ENCODE measurements at places on chromosomes 16 and 17.

- DNase-seq: no peak
Measured at GRCh38 chr17:52738791-52739190, 580.3 kb upstream of the CA10 start.

DNA sequence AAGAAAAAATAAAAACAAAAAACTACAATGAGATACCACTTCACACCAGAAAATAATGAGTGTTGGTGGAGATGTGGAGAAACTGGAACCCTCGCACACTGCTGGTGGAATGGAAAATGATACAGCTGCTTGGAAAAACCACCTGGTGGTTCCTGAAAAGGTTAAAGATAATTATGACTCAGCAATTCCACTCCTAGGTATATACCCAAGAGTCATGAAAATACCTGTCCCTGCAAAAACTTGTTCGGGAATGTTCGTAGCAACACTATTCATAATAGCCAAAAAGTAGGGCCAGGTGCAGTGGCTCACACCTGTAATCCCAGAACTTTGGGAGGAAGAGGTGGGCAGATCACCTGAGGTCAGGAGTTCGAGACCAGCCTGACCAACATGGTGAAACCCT lies 8.1 kb upstream of the ITGAE start:
- DNase-seq: no peak

DNA sequence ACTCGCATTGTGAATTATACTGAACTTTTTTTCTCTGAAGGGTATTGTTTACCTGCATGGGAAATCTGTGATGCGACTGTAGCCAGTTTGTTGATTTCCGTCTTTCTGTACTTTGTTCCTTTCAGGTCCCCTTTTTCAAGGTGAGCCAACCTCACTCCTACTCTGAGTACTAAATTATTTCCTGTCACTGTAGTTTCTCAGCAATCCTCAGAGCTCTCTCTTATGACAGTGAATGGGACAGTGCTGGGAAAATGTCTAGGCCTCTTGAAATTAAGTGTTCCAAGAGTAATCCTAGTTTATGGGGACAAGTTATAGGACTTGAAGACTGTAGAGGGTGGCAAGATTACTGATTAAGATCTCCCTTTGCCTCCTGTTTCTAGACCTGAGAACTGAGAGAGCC lies 167.6 kb downstream of the CNTNAP4 start:
- no peak for DNase-seq

- DNase-seq: no peak
Measured at GRCh38 chr17:44881145-44881544, 18.1 kb downstream of the EFTUD2 start.

DNA sequence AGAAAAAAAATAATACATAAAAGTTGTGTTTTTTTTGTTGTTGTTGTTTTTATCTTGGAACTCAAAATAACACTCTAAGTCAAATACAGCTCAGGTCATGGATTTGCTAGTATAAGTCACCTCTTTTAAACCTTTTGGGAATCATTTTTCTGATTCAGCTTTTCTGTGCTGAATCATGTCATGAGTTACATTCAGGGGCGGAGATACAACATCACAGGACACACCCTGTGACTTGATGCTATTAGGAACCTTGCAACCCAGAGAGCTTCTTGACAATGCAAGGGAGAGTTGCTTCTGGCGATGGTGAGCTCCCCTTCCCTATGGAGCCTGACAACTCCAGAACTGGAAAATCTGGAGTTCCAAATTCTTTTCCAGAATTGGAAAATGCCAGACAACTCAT lies 358.3 kb upstream of the C16orf82 start:
- DNase-seq: no peak

GRCh38 chr17:53844491-53845107 lies 21.9 kb downstream of the KIF2B start:
- DNase-seq: no peak

GRCh38 chr17:48505788-48506187 lies 25.0 kb downstream of the HOXB1 start:
- DNase-seq: no peak

GRCh38 chr16:63442246-63442645 lies 1406.0 kb upstream of the CDH8 start:
- no peak for DNase-seq

DNA sequence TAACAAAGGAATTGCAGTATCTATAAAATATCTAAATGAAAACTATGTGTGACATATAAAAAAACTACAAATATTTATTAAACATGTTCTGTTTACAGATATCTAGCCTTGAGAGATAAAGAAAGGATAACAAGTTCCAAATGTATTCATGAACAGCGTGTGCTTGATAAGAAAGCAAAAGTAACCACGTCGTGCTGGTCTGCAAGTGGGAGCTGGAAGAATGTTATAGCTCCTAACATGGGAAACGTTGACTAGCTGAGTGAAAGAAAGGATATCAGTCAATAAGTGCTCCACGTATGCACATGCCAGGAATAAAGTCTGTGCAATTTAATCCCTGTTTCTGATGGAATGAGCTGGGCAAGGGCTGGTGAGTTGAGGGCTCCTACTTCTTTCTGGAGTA lies 71.2 kb upstream of the CDYL2 start:
- DNase-seq: no peak

DNA sequence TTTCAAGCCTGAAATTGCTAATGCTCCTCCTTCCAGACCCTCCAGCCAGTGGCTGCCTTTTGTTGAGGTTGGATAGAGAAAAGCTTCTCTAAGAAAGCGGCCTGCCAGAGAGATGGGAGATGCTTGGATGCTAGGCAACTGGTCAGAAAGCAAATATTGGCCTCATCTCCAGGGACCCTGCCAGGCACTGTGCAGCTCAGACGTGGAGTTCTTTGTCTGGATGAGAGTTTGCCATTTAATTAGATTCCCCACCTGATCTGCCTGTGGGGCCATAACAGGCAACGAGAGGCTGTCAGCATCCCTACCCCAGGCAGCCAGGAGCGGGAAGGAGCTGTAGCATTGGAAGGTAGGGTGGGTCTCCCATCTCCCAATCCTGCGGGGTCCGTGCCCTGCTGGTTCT lies 52.7 kb downstream of the ASIC2 start:
- DNase-seq: no peak

- DNase-seq: peak; percentile 27
Measured at GRCh38 chr17:74737299-74738050, 419 bp downstream of the RAB37 start.

DNA sequence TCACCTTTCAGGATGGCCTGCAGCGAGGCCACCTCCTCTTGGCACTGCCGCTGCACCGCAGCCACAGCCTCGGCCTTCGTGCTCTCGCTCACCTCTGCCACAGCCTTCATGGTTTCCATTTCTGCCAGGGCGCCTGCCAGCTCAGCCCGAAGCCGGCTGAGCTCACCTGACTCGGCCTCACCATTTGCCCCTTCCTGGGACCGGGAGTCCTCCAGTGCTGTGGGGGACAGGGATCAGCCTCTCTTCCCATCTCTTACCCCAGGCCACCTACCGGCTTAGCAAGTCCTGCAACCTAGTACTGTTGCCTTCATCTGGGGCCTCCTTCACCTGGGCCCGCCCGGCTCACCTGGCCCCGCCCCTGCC lies 658 bp downstream of the RABEP2 start:
- DNase-seq: no peak

DNA sequence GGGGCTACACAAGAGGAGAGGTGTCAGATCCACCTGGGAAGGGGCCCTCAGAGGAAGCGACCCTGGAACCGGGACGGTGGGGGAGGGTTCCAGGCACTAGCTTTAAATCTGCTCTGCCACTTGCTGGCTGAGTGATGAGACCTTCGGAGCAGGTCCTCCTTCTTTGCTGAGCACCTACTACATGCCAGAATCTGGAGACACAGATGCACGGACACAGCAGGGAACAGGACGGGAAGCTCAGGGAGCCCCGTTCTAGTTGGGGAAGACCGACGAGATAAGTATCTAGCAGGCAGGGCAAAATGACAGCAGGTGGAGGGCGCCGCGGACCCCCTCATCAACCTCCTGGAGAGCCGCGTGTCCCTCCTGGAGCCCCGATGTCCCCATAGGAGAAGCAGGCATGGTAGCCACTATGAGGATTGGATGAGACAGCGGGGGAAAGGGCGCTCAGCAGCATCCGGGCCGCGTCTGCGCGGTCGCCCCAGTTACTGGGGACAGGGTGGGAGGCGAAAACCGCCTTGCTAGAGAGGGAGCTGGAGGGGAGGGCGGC lies 27.2 kb downstream of the SBK1 start:
- no peak for DNase-seq

- DNase-seq: no peak
Measured at GRCh38 chr17:66509926-66510325, 207.5 kb downstream of the PRKCA start.

GRCh38 chr17:72485596-72485995 lies 364.8 kb downstream of the SOX9 start:
- no peak for DNase-seq

DNA sequence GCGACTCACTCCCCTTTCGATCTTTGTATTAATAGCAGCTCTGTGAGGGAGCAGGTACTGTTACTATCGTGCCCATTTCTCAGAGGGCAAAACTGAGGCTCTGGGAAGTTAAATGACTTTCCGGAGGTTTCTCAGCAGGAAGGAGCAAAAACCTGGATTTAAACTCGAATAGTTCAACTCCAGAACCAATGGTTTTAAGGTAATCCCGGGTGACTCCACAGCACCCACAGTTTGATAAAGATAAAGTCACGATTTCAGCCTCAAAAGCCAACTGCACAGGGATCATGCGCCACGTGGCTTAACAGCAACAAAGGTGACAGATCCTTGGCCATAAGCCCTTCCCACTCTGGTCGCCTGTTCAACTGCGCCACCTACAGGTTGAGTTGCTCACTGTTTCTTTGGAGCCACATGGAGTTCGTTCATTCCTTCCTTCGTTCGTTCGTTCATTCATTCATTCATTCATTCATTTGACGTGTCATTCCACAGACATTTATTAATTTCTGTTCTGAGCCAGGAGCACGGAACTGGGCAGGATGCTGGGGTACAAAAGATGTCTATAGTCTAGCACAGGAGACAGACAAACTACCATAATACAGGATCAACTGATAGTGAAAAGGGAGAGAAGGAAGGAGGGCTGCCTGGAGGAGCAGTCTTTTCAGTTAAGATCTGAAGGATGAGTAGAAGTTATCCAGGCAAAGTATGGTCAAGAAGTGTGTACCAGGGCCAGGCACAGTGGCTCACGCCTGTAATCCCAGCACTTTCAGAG lies 134.8 kb downstream of the HS3ST2 start:
- DNase-seq: no peak

DNA sequence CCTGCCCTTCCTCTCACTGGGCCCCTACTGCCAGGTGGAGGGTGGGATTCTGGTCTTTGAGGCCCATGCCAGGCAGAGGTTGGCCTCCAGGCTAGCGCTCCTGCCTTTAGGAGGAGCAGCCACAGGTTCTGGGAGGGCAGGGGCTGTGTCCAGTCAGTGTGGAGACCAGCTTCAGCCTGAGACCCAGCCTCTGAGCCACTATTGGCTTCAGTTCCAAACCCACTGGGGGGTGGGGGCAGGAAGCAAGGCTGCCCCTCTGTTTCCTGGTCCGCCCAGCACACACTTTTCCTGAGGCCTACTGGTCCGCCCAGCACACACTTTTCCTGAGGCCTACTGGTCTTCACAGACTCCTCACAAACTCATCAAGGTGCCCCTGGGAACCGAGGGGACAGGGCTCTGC lies 16.4 kb downstream of the SLC5A10 start:
- DNase-seq: no peak

- peak; percentile 6 for DNase-seq
Measured at GRCh38 chr17:42016411-42016831, 818 bp downstream of the DNAJC7 start.

- no peak for DNase-seq
Measured at GRCh38 chr17:48161127-48161905, 53.8 kb downstream of the SNX11 start.

- DNase-seq: no peak
Measured at GRCh38 chr17:38590988-38591758, 14.6 kb downstream of the SRCIN1 start.

DNA sequence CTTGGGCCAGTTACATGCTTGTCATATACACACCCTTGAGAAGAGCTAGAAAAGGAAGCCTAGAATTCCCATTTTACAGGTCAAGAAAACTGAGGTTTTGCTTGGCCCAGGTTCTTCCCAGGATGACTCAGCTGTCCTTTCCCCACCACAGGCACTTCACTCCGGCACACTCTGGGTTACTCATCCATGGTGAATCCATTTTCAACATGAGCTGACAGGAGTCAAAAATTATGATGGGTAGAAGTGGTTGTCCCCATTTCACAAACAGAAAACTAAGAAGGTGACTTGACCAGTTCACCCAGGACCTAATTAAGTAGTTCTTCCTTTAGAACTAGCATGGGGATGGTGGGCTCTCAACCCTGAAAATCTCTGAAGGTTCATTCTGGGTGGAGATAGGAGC lies 67.2 kb downstream of the USP22 start:
- DNase-seq: no peak

- DNase-seq: no peak
Measured at GRCh38 chr17:74135391-74136167, 67.9 kb upstream of the RPL38 start.

DNA sequence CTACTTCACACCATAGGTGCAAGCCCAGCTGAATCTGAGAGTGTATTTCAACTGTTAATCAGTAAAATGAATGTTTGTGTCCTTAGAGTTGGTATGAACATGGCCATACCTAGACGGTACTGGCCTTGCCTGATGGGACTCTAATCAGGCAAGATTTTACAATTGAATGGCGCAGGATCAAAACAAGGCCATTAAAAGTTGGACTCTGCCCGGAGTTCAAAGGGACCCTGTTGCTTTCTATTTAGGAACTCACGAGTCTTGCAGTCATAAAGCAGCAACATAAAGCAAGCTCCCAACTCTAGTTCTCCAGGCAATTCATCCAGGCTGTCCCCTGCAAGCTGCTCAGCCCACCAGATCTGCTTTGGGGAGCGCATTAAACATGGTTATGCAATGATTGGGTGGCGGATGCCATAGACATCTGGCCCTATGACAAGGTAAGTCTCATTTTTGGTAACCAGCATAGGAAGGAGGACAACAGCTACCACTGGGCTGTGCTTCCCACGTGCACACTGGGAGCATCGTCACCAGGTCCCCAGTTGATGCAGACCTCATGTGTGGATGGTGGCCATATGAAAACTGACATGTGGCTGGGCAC lies 8.8 kb downstream of the TMEM186 start:
- DNase-seq: no peak

GRCh38 chr16:86862595-86863280 lies 284.4 kb downstream of the FOXL1 start:
- DNase-seq: no peak

- DNase-seq: no peak
Measured at GRCh38 chr16:81740169-81740568, 38.9 kb upstream of the PLCG2 start.
